ENCODE measurements at places on chromosomes 11 and 22.

- no peak for DNase-seq
- no peaks in the 10 kb centered on the region for H3K4me1 ChIP-seq
- no peaks in the 10 kb centered on the region for H3K36me3 ChIP-seq
- H3K4me3 ChIP-seq: no peak overlapping the region
- no peaks in the 10 kb centered on the region for H3K27me3 ChIP-seq
Measured at GRCh38 chr11:112797648-112798293, 163.4 kb upstream of the NCAM1 start.

DNA sequence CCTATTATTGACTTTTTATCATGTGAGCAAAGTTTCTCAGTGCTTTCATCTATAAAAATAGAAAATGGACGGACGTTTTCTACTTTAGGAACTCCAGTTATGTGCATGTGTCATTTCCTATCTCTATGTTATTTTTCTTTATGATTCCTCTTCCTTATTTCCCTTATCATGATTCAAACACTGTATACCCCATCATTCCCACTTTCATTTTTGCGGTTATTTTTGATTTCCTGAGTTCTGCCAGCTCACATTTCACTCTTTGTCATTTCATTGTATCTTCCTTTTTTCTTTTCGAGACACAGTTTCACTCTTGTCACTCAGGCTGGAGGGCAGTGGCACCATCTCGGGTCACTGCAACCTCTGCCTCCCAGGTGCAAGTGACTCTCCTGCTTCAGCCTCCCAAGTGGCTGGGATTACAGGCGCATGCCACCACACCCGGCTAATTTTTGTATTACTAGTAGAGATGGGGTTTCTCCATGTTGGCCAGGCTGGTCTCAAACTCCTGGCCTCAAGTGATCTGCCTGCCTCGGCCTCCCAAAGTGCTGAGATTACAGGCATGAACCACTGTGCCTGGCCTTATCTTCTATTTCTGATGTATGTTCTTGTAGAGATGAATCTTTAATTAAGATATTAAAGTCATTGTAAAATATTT is 21.5 kb downstream of the C11orf58 start:
- no peaks in the 10 kb centered on the region for H3K27me3 ChIP-seq
- H3K36me3 ChIP-seq: peaks cover 5% of the 10 kb centered on the region
- H3K4me1 ChIP-seq: no peaks in the 10 kb centered on the region

- H3K4me1 ChIP-seq: no peaks in the 10 kb centered on the region
- no peak overlapping the region for H3K4me3 ChIP-seq
- H3K36me3 ChIP-seq: no peaks in the 10 kb centered on the region
- no peaks in the 10 kb centered on the region for H3K27me3 ChIP-seq
- no peak overlapping the region for H3K27ac ChIP-seq
Measured at GRCh38 chr11:68666849-68667248, 17.5 kb upstream of the GAL start.

GRCh38 chr11:105790840-105791239 is 181.0 kb downstream of the GRIA4 start:
- no peaks in the 10 kb centered on the region for H3K4me1 ChIP-seq
- no peaks in the 10 kb centered on the region for H3K27me3 ChIP-seq
- DNase-seq: no peak
- H3K4me3 ChIP-seq: no peak overlapping the region
- no peaks in the 10 kb centered on the region for H3K36me3 ChIP-seq

DNA sequence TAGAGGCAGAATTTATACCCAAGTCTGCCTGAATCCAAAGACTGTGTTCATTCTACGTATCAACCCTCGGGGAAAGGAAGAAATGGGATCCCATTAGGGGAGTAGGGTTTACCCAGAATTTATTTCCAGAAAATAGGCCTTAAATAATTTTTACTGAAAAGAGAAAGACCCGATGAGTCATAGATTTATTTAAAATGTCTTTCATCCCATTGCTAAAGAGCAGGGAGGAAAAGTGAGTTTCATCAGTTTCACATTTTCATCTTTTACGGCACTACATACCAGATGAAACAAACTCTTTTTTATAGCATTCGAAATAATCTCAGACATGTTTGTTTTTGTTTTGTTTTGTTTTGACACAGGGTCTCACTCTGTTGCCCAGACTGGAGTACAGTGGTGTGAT is 31.3 kb downstream of the SLC1A2 start:
- no peak overlapping the region for H3K4me3 ChIP-seq
- no peaks in the 10 kb centered on the region for H3K36me3 ChIP-seq
- no peak overlapping the region for H3K27ac ChIP-seq
- peaks cover 18% of the 10 kb centered on the region for H3K4me1 ChIP-seq

GRCh38 chr22:23525510-23525909 is 54.6 kb downstream of the IGLL1 start:
- no peak for DNase-seq
- H3K4me1 ChIP-seq: no peaks in the 10 kb centered on the region
- no peak overlapping the region for H3K4me3 ChIP-seq
- no peak overlapping the region for H3K27ac ChIP-seq

DNA sequence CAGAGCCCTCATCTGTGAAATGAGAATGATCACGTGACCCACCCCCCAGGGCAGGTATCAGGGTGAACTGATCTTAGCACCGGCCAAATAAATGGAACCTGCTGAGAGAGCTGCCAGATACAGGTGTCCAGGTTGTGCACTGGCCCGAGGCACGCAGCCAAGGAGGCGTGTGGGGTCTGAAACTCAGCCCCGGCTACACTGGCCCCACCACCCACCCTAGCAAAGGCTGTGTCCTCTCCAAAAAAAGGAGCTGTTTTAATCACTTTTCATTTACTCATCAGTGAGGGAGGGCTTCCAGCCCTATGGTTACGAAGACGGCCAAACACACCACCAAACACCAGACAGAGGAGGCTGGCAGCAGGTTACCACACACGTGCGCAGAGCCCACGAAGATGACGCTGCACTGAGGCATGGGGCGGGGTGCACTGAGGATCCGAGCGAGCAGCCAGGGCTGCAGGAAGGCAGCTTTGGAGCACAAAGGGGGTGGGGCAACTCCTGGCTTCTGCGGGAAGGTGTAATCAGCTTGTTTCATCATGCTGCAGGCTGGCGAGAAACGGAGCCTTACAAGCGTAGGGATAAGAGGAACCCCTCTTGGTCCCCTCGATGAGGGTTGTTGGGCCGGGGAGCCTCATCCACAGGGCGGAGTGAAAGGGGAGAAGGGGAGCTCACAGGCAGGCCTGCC is 19.5 kb upstream of the SLC22A12 start:
- no peak overlapping the region for H3K27ac ChIP-seq
- H3K36me3 ChIP-seq: no peaks in the 10 kb centered on the region
- no peak overlapping the region for H3K4me3 ChIP-seq
- DNase-seq: no peak
- no peaks in the 10 kb centered on the region for H3K4me1 ChIP-seq

- no peak for DNase-seq
- no peaks in the 10 kb centered on the region for H3K36me3 ChIP-seq
- no peak overlapping the region for H3K27ac ChIP-seq
- H3K4me3 ChIP-seq: no peak overlapping the region
- no peaks in the 10 kb centered on the region for H3K27me3 ChIP-seq
Measured at GRCh38 chr11:88064097-88064705, 111.0 kb downstream of the RAB38 start.

GRCh38 chr11:123797114-123797513 is 9.0 kb downstream of the OR6M1 start:
- H3K27me3 ChIP-seq: no peaks in the 10 kb centered on the region
- no peak for DNase-seq
- no peak overlapping the region for H3K4me3 ChIP-seq
- H3K36me3 ChIP-seq: no peaks in the 10 kb centered on the region
- H3K4me1 ChIP-seq: no peaks in the 10 kb centered on the region
- no peak overlapping the region for H3K27ac ChIP-seq

DNA sequence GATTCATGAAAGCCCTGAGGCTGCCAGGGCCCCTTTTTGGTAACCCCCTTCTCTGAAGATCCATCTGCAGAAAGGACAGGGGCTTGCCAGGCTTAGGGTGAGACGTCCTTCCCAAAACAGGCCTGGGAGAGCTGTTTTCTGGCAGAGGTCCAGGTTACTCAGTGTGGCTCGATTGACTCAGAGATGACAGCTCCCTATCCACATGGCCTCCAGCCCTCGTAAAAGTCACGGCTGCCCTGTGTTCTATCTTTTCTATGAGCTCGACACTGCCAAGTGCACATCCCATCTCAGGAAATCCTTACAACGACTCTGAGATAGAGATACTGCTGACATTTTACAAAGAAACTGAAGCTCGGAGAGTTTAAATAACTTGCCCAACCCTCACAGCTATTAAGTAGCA is 20.4 kb downstream of the ADAMTS8 start:
- no peak overlapping the region for H3K4me3 ChIP-seq
- H3K27ac ChIP-seq: no peak overlapping the region
- DNase-seq: no peak

DNA sequence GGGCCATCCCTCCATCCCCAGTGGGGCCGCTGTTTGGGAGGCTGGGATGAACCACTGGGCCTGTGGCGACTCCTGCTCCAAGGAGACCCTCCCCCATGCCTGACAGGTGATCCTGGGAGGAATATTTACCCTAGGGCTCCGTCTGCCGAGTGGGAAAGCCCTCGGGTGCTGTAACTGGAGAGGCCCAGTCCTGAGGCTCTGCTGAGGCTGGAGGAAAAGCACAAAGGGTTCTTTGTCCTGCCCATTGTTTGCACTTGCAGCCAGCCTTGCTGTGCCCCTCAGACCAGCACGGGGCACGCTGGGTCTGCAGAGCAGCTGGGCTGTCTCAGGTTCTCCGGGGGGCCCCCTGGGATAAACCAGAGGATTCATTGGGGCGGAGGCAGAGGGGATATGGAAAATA is 321.1 kb downstream of the MN1 start:
- H3K4me1 ChIP-seq: peaks cover 10% of the 10 kb centered on the region
- no peak overlapping the region for H3K4me3 ChIP-seq
- H3K36me3 ChIP-seq: no peaks in the 10 kb centered on the region
- H3K27ac ChIP-seq: no peak overlapping the region
- DNase-seq: no peak

DNA sequence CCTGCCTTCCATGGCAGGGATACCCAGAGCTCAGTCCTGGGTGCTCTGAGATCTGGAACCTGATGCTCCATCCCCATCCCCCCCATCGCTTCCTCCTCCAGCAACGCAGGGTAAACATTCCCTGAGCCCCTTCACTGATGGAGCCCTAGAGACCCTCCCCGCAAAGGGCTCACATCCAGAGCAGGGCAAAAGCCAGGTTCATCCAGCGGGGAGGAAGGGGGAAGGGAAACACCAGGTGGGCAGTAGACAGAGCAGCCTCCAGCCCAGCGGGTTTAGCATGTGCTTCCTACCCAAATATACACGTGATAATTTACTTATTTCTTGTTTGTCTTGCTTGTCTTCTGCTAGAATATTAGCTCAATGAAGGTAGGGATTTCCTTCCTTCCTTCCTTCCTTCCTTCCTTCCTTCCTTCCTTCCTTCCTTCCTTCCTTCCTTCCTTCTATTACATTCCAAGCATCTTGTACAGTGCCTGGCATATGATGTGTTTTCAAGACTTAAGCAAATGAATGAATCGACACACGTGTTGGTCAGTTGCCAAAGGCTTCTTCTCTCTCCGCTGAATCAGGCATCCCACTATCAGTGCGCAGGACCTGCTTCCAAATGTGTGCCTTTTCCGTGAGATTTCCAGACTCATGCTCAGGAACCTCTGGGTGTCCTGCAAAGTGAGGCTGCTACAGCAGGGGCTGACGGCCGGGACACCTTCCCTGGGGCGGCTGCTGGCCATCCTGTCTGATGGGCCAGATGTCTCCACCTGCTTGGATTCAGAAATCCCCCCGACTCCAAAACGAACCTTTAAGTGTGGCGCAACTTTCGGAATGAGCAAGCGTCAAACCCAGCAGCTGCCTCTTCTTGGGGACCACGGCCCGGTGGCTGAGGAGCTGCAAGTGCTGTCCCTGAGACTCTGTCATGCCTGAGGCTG is 955.1 kb downstream of the BRD1 start:
- H3K27me3 ChIP-seq: no peaks in the 10 kb centered on the region
- DNase-seq: no peak
- no peaks in the 10 kb centered on the region for H3K36me3 ChIP-seq
- no peaks in the 10 kb centered on the region for H3K4me1 ChIP-seq
- H3K27ac ChIP-seq: no peak overlapping the region

DNA sequence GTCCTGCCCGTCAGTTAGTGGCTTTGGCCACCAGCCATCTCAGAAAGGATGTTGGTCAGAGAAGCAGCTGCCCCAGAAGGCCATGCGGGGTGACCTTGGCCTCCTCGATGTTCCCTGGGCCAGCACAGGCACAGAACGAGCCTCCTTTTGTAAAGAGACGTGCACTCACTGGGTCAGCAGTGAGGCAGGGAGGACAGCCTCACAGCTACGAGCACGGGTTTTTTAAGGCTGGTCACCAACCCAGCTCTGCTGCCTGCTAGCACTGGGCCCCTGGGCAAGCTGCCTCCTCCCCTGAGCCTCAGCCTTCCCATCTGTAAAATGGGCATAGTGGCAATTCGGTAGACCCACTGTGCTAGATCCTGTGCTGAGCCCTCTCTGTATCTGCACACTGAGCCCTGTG is 10.8 kb downstream of the IGLL1 start:
- no peak for DNase-seq
- no peaks in the 10 kb centered on the region for H3K4me1 ChIP-seq
- H3K4me3 ChIP-seq: no peak overlapping the region
- no peak overlapping the region for H3K27ac ChIP-seq

DNA sequence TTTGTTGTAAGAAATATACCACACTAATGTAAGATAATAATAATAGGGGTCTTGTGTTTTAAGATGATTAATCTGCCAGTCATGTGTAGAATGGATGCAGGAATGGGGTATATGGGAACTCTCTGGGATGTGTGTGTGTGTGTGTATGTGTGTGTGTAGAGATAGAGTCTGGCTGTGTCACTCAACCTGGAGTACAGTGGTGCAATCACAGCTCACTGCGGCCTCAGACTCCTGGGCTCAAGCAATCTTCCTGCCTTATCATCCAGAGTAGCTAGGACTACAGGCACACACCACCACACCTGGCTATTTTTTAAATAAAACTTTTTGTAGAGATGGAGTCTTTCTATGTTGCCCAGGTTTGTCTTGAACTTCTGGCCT is 11.5 kb upstream of the PANX1 start:
- no peaks in the 10 kb centered on the region for H3K27me3 ChIP-seq
- H3K27ac ChIP-seq: no peak overlapping the region

DNA sequence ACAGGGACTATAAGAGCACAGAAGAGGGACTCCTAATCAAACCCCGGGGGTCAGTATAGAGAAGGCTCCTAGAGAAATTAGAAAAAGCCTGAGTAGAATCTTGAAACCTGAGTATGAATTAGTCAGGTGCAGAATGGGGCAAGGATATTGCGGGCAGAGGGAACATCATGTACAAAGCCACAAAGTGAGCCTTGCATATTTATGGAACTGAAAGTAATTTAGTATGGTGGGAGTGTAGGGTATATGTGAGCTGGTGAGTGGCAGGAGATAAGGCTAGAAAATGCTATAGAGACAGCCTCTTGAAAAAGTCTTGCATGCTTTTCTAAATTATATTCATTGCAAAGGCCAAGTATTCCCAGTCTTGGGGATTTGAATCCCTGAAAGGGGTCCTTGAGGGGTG is 93.7 kb downstream of the STIM1 start:
- H3K27ac ChIP-seq: no peak overlapping the region
- no peak overlapping the region for H3K4me3 ChIP-seq
- DNase-seq: no peak
- no peaks in the 10 kb centered on the region for H3K36me3 ChIP-seq

- no peaks in the 10 kb centered on the region for H3K27me3 ChIP-seq
- no peaks in the 10 kb centered on the region for H3K36me3 ChIP-seq
- no peak overlapping the region for H3K27ac ChIP-seq
- DNase-seq: no peak
- no peak overlapping the region for H3K4me3 ChIP-seq
- H3K4me1 ChIP-seq: no peaks in the 10 kb centered on the region
Measured at GRCh38 chr11:115169251-115169650, 335.0 kb downstream of the CADM1 start.
